ENCODE measurements at places on chromosomes 1 and 21.

DNA sequence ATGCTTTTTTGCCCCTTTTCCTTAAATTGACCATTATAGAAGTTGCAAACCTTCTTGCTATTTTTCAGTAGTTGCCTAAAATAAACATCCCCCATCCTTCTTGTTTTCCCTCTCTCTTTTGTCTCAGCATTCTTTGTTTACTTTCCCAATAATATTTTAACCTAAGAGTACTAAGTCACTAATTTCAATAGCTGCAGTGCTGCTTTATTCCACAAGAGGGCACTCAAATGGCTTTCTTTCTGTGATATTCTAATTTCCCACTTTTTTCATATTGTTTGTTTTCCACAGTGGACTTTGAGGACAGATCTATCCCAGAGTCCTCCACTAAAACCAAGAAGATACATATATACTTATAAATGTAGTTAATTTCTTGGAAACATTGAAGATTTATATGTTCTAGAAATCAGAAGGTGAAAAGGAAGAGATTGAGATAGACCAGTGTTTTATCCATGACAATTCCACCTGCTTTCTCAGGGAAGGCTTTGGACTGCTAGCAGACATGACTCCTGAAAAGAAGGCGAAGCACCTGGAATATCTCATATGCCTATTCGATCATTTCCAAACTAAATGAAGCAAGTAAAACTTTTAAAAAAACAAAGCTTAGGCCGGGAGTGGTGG is 104.8 kb upstream of the GRIK1 start:
- DNase-seq = no peak

DNA sequence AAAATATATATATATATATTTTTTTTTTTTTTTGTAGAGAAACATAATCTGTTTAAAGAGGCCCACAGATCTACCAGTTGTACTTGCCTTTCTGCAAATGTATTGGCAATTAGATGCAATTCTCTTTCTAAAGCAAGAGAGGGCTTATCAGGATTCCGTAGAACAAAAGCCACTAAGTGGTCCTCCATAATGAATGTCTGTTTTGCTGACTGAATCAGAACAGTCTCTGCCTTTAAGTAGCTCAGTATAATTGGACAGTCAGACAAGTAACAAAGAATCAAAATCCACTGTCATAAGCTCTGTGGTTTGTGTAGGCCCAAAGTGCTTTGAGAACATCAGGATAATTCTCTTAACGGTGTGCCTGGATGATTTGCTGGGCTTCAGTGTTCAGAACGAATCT is 17.3 kb downstream of the SARS1 start:
- no peak for DNase-seq

DNA sequence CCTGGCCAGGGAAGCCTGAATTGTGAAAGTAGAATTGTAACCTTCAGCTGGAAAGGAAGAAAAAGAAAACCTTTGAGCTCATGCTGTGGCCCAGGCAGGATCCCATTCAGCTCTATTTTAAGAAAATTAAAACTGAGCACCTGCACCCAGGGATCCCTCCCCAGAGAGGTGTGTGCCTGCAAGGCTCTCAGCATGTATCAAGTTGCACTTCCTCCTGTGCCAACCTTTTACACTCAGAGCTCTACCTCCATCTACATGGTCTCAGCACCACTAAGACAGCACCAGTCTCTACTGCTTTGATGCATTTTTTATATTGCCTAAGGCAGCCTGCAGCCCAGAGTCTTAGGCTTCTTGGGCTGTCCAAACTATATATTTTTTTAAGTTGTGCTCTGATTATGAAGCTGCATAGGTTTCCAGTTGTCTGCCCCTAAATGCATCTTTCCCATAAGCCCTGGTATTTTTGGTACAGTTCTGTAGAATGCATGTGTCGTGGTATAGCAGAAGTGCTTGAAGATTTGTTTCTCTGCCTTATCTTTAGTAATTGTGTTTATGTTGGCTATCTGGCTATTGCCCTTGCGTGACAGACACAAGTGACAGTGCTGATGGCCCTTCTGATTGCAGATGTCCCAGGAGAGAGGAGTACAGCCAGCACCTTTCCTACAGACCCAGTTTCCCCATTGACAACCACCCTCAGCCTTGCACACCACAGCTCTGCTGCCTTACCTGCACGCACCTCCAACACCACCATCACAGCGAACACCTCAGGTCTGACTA is 63.1 kb downstream of the PTPRC start:
- DNase-seq = no peak

GRCh38 chr1:86303041-86303690 is 93.0 kb downstream of the ODF2L start:
- DNase-seq = no peak

GRCh38 chr1:53587252-53587988 is 128.2 kb downstream of the DMRTB1 start:
- no peak for DNase-seq

DNA sequence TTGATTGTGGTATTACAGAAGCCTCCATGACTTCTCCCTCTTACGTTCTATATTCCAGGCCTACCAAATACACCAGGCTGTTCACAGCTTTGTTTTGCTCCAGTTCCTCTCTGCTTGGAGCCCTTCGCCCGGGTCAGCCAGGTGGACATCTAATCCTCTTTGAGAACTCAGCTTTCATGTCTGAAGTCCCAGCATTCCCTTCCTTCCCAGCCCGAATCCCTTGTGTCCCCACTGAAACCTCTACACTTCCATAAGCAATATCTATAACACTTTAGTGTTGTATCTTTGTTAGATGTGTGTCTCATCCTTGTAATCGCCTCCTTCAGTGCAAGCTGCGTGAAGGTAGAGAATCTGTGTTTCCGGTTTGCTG is 1.9 kb downstream of the RNF11 start:
- no peak for DNase-seq

- no peak for DNase-seq
Observed at GRCh38 chr1:215023155-215023832, 59.2 kb upstream of the KCNK2 start.

GRCh38 chr1:170808216-170808885 is 127.0 kb upstream of the MROH9 start:
- DNase-seq = no peak

- no peak for DNase-seq
Observed at GRCh38 chr1:25795946-25796810, 3.8 kb upstream of the SELENON start.

DNA sequence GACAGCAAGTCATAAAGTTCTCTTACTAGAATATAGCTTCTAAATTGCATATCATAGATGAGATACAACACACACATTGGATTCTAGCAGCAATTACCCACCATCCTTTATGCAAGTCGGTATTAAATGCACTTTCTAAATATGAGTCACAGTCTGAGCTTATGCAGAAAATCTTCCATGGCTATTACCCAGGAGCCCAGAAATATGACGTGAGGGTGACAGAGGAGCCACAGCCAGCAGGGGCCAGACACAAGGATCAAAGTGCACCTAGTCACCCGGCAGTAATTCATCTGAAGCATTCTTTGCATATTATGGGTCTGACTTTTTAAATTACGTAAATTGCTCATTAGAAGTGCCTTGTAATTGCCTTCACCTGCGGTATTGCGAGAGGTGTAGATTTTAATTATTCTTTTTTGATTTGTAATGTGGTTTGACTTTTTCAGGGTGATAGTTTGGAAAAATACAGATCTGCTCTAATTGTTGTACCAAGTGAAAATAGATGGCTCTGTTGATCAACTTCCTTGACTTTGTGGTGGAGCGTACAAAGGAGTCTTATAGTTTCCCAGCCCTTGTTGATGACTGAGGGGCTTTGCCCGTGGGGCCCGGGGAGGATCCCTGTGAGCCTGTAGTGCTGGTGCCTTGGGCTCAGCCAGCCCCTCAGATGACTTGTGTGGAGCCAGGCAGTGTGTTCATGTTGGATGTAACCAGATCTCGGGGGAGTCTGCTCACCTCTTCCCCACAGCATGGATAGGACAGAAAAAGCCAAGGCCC is 470.0 kb upstream of the VAMP3 start:
- DNase-seq = no peak

DNA sequence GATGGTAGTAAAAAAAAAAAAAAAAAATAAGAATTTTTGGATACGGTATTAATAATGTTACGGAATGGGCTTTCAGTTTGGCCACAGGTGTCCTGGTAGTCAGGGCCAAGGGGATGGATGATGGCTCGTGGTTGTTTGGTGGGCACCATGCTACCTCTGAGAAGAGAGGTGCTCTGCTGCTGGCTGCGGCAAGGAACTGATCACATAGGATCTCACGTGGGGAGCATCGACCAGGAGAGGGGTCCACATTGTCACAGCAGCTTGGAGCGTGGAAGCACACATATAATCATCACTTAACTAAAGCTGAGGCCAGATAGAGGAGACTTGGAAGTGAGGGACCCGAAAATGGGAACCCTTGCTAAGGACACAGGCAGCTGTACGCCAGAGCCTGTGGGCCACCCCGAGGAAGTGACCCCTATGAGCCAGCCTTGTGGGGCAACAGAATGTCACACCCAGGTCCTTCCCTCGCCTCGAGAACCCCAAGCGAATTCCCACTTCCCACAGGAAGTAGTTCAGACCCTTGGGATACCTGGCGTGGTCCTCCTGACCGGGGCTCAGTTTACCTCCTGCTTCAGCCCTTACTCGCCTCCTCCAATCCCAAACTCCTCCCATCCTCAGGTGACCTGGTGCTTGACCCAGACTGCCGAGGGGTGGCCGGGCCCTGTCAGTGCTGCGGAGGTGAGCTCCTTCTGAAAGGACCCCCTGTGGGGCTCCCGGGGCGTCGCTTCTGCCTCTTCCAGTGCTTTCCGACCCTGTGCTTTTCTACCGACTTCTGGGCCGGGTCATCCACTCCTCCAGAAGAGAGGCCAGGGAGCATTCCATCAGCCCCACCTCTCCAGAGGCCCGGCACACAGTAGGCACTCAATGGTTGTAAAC is 222.0 kb downstream of the CAMTA1 start:
- no peak for DNase-seq

GRCh38 chr1:180921891-180922630 is 9.4 kb downstream of the KIAA1614 start:
- no peak for DNase-seq

DNA sequence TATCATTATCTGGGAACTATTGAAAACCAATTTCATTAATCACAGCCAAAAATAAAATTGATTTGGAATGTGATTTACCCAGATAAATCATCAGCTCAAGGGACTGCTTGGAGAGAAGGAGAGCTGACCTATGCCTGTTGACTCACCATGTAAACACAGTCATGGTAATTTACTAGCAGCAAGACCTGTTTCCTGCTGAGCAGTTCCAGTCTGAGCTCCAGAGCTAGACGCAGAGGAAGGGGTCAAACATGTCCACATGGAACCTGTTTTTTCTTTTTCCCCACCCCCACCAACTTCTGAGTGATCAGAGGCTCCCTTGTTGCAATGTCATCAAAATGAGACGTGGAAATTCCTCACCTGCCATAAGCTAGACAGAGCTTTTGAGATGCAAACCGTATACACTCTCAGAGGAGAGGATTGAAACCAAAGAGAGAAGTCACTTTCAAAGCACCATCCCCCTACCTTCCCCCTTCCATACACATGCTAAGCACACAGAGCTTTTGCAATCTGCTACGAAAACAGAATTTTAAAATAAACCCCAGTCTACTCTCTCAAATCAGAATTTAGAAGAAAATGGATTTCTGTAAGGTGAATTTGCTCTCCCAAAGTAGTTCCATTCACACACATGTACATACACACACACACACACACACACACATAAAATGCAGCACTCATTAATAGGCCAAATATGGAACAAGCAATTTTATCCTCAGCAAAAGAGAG is 55.9 kb upstream of the PTGFRN start:
- no peak for DNase-seq

GRCh38 chr1:246067432-246068216 is 439.5 kb downstream of the SMYD3 start:
- peak; percentile 24 for DNase-seq

DNA sequence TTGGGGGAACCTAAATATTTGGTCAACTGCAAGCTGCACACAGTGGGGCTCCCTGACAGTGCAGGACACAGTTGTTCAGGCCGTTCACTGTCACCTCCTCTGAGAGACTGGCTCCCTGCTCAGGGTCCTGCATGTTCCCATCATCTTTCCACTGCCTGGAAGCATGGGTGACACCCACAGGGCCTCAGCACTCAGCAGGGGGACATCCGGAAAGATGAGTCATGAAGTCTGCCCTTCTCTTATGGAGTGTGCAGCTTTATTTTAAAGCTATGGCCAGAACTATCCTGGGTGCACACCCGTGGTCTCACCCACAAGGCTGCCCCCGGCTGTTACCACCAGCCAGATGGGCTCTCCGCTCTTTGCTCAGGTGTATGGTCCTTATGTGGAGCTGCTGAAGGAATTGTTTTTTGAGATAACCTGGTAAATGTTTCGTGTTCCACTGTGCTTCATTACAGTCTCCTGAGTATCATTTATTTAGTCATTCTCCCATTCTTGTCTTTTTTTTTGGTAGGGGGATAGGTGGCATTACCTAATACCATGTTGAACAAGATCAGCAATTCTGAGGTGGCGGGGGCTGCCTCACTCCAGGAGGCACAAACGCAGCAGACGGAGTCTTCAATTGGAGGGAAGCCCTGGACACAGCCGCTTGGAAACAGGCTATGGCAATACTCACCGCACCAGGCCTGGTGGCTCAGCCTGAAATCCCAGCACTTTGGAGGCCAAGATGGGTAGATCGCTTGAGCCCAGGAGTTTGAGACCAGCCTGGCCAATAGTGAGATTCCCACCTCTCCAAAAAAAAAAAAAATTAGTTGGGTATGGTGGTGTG is 14.3 kb downstream of the TRIM11 start:
- DNase-seq = no peak

DNA sequence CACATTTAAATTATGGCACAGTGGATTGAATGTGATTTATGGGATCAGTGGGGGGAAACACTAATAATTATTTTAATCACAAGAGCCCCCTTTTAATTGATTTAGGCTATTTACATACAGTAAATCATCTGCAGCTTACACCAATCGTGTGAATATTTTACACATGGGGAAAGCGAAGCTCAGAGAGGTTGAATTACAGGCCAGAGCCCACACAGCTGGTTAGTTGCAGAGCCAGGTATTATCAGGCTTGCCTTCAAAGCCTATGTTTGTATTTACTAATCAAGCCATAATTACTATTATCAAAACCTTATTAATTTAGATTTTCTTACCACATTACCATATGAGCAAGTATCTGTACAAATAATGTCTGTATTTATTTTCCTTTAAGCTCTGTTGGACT is 749 bp downstream of the SDCCAG8 start:
- no peak for DNase-seq

DNA sequence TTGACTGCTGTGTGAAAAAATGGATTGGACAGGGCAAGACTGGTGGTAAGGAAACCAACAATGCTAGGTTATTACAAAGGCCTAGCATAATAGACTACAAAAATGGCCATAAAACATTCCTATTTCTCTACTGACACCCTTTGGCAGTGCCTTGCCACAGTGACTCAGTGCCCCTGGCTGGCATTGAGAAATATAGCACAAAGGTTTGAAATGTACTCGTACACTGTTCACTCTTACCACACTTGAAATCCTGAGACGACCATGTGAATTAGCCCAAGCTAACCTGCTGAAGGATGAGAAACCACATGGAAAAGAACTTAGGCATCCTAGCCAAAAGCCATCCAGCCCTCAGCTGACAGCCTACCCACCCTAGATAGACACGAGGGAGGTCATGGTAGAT is 149.8 kb upstream of the PALMD start:
- no peak for DNase-seq

DNA sequence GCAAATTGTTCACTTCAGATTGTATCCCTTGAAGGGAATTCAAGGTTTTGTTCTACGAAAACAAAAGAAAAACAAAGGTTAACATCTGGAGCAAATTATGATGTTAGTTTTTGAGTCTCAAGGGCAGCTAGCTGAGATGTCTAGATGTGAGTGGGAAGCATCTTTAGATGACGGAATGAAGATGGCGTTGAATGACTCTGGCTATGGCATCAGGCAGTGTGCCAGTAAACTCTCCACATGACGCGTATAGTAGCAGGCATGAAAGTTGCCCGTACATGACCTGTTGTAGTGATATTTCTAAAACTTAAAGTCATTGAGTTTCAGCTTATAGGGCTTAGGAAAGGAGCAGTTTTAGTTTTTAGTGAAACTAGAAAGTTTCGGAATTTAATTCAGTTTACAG is 12.3 kb upstream of the SDC3 start:
- no peak for DNase-seq

Data from GM13976 (cell line).